ENCODE measurements at places on chromosomes 7 and 10.

DNA sequence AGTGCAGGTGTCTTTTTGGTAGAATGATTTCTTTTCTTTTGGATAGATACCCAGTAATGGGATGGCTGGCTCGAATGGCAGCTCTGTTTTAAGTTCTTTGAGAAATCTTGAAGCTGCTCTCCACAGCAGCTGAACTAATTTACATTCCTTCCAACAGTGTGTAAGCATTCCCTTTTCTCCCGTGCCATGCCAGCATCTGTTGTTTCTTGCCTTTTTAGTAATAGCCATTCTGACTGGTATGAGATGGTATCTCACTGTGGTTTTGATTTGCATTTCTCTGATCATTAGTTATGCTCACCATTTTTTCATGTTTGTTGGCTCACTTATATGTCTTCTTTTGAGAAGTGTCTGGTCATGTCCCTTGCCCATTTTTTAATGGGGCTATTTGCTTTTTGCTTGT lies 486.3 kb downstream of the GALNT17 start:
- DNase-seq = no peak

DNA sequence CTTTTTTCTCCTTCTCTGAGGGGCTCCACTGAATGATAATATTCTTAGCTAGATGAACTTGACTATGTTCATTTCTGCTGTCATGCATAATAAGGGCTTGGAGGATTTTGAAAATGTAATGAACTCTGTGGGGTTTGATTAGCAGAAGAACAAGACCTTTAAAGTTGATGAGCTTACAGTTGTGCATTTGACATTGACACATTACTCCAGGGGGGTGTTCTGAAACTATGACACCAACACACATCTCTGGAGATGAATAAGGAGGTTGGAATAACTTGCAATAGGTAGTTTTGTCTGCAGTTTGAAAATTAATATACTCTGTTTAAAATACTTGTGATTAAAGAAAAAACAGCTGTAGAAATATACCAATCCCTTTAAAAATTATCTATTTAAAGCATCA lies 80.3 kb downstream of the ANK3 start:
- no peak for DNase-seq

GRCh38 chr7:24115661-24116060 lies 168.3 kb upstream of the NPY start:
- no peak for DNase-seq

DNA sequence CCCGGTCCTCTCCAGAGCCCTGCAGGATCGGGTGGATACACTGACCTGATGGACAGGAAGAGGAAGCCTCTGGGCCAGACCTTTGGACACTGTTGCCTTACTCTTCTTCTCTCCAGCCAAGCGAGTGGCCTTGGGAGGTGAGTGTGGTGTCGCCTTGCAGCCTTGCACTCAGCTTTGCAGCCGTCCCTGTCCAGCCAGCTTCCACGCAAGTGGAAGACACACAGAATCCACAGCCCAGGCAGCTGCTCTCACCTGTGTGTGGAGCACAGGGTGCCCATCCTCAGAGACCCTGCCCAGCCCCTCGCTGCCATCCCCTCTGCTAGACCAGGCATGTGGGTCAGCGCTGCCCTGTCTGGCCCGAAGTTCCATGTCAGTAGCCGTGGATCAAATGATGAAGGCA lies 239.1 kb downstream of the EBF3 start:
- DNase-seq = no peak

GRCh38 chr10:103232131-103232673 lies 13.5 kb upstream of the RPEL1 start:
- no peak for DNase-seq

All from activated effector memory CD4-positive, alpha-beta T cell treated with anti-CD3 and anti-CD28 coated beads, Interleukin-2, amount 50 U/mL, for 16 hours (primary cell).